ACHN (cell line): ENCODE measurements at places on chromosomes 6 and 20.
A peak's percentile ranks its signal among the peaks of the same experiment; 100 is the strongest.

GRCh38 chr6:27468334-27468733, 4.6 kb downstream of the ZNF184 start:
- no peak for DNase-seq

GRCh38 chr20:2327620-2328555, 32.1 kb downstream of the TGM3 start:
- no peak for DNase-seq

- no peak for DNase-seq
Observed at GRCh38 chr20:7269452-7269851, 502.0 kb downstream of the BMP2 start.

- DNase-seq = no peak
Observed at GRCh38 chr20:22686097-22686496, 101.7 kb upstream of the FOXA2 start.

GRCh38 chr20:48866936-48867335, 39.1 kb upstream of the PREX1 start:
- no peak for DNase-seq

GRCh38 chr6:4281341-4282293, 146.2 kb upstream of the ECI2 start:
- DNase-seq = peak; percentile 47

GRCh38 chr20:9359561-9360308, 154.7 kb upstream of the LAMP5 start:
- peak; percentile 36 for DNase-seq

DNA sequence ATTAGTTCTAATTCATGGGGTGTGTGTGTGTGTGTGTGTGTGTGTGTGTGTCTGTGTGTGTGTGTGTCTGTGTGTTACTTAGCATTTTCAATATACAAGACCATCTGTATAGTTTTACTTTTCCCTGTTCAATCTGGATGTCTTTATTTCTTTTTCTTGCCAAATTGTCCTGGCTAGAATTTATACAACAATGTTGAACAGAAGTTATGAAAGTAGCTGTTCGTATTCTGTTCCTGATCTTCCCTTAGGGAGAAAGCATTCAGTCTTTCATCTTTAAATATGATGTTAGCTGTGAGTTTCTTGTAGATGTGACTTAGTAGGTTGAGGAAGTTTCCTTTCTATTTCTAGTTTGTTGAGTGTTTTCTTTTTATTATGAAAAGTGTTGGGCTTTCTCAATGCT, 334.7 kb upstream of the RNF24 start:
- no peak for DNase-seq

DNA sequence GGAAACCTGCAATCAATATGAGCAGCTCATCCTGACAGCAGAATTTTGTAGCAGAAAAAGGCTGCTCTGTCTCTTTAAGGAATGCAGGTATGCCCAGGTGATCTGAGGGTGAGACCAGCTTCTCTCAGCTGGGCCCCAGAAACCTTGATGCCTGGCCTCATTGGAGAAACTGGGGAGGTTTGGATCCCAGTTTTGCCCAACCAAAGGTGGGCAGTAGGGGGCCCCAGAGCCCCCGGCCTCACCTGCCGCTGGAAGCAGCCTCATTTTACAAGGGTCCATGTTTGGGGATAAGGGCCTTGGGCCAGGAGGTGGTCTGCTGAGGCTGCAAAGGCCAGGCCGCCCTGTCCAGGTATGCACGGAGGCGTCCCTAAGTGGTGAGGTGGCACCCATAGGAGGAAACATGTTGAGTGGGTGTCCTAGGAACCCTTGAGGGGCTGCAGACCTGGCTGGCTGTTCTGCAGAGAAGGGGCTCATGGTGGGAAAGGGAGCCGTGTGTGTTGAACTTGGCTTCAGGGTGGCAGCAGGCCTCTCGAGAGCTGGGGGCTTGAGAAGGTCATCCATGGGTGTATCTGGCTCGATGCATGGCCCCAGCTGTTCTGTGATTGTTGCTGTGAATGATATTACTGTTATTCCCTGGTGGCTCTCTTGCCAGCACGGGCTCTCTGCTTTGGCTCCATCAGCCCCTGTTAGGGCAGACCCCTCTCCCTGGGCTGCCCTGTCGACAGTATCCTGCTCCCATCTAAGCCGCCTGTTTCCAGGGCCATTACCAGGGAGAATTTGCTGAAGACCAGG, 208.4 kb downstream of the CDH4 start:
- no peak for DNase-seq

GRCh38 chr20:1567392-1568162, 10.1 kb upstream of the SIRPD start:
- peak; percentile 93 for DNase-seq

GRCh38 chr6:141783585-141783984, 349.1 kb upstream of the GJE1 start:
- no peak for DNase-seq

- DNase-seq = no peak
Observed at GRCh38 chr6:138817799-138818198, 21.9 kb downstream of the ECT2L start.

DNA sequence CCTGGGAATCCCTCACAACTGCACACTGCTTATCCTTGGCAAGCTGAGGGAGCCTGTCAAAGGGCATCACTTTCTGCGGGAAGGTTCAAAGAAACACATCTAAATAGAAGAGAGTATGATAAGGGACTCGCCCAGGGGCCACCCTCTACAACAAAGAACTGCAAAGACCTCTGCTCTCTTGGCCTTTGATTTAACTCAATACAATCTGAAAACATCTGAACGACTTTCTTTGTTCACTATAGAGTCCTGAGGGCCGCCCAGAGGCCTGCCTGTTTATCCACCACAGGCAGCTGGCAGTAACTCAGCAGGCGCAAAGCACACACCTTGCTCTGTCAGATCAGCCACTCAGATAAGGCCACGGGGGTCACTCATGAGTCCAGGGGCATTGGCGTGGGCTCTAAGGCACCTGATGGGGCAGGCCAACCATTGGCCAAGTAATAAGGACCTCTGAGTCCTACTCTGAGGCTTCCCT, 139.3 kb downstream of the UNC5CL start:
- DNase-seq = no peak

- no peak for DNase-seq
Observed at GRCh38 chr6:89527634-89528033, 94.7 kb downstream of the ANKRD6 start.

DNA sequence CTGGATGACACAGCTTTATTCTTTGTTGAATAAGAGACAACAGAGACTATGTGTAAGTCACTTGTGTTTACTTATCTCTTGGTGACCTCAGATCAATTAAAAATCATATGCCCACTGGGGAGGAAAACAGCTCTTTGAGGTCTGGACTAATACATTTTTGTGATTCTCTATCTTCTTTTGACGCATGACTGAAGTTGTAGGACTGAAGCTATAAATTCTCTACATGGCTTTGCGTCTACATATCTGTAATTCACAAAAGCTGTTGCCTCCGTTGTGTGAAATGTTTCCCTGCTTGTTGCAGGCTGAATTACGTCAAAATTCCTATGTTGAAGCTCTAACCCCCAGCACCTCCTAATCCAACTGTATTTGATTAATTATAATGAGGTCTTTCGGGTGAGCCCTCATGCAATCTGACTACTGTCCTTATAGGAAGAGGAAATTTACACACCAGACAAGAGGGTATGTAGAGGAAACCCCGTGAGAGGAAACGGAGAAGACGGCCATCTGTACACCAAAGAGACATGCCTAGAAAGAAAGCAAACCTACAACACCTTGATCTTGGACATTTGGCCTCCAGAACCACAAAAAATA, 481.6 kb downstream of the PRKN start:
- DNase-seq = no peak

- DNase-seq = no peak
Observed at GRCh38 chr6:29708432-29709179, 14.6 kb upstream of the HLA-F start.

GRCh38 chr20:51532577-51533191, 9.8 kb downstream of the NFATC2 start:
- DNase-seq = no peak

DNA sequence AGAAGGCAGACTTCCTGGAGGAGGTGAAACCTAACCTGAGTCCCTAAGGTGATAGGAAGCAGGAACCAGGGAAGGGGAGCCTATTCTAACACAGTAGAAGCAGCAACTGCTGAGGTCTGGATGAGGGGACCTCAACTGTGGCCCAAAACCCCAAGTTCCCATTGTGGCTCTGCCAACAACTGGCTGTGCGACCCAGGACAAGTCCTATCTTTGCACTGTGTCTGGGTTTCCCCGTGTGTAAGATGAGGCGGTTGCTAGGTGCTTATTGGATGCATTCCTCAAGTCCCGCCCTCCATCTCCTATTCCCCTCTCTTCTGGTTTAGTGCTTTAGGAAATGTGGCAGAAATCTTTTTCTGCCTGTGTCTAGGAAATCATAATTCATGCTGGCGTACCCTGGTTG, 52.2 kb upstream of the TTPAL start:
- DNase-seq = no peak

GRCh38 chr20:2756056-2756611, 44.3 kb downstream of the CPXM1 start:
- peak; percentile 51 for DNase-seq
